RWPE1 (cell line): ENCODE measurements at places on chromosomes 12 and 14.

DNA sequence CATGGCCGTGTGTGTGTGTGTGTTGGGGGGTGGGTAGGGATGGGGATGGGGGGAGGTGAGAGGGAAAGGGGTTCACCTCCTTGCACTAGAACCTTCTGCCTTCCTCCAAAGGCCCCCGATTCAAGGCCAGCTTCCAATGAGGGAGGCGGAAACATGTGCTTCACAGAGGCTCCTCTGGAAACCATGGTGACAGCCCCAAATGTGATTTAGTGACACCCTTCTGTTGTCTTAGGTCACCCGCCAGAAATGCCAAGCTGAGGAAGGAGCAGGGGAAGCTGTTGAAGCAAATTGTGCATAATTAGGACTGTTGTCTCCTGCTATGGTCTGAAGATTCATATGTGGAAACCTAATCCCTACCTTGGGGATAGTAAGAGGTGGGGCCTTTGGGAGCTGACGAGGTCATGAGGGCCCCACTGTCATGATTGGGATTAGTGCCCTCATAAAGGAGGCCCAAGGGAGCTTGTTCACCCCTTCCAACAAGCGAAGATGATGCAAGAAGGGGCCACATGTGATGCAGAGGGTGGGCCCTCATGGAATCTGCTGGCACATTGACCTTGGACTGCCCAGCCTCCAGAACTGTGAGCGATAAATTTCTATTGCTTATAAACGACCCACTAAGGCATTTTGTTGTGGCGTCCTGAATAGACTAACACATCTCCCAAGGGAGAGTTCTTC, 95.2 kb downstream of the AACS start:
- no peak for DNase-seq

- DNase-seq = no peak
These were observed 1.8 kb upstream of the CDK17 start for GRCh38 chr12:96402061-96402460.

DNA sequence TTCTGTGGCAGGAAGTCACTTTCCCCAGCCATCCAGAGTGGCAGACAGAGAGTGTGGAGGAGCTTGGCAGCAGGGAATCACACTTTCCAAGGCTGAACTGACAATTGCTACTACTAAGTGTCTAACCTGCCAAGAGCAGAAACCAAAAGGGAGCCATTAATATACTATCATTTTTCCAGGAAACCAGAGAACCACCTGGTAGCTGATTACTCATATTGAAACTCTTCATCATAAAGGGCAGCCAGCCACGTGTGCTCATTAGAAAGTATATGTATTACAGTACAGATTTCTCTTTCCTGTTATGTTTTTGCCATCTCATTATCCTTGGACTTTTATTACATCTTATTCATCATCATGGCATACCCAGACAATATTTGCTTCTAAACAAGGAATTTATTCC, 374.9 kb downstream of the GXYLT1 start:
- DNase-seq = no peak

GRCh38 chr12:113882690-113883089, 83.4 kb downstream of the RBM19 start:
- DNase-seq = no peak

- no peak for DNase-seq
These were observed 23.0 kb upstream of the ACTN1 start for GRCh38 chr14:69002069-69002468.

GRCh38 chr12:78338054-78338785, 507.5 kb downstream of the NAV3 start:
- DNase-seq = no peak

- DNase-seq = no peak
These were observed 22.3 kb downstream of the ATP5MC2 start for GRCh38 chr12:53653595-53653994.

DNA sequence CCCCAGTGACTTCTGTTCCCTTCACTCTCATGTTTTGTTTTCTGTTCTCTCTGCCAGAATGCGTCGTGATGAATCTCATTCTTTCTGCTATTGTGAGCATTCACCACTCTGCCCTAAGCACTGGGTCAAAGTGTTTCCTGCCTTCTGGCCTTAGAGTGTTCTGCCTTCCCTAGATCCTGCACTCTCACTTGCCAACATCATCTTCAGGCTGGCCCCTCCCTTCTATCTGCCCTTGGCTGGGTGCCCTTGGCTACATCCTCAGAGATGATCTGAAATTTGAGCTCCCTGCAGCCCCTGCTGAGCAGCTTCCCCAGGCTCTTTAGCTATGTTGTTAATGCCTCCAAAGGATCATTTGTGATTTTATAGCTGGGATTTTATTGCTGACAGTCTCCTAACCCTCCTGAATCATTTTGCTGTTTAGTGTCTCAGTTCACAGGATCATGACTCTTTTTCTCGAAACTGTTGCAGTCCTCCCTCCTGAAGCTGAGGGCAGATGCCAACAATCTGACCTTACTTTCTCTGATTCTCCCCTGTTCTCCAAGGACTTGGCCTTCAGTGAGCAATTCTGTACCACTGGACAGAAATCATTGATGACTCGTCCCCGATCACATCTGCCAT, 4.5 kb downstream of the DHRS2 start:
- no peak for DNase-seq

DNA sequence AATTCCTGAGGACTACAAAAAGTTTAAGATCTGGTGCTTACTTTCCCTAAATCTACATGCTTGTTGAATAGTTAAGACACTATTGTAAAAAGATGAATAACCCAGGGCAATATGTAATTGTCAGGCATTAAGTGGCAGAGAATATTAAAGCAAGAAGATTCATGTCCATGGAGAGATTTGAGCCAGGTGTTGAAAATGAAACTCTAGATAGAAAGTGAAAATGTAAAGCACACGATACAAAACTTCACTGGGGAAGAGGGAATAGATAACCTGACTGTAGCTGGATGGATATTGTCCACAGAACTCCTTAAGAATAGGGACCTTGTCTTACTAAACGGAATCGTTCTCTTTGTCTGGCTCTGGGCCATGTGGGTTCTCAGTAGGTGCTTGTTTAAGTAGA, 5.0 kb downstream of the CAND1 start:
- DNase-seq = no peak

- no peak for DNase-seq
These were observed 14.3 kb upstream of the RIN3 start for GRCh38 chr14:92499234-92499633.

DNA sequence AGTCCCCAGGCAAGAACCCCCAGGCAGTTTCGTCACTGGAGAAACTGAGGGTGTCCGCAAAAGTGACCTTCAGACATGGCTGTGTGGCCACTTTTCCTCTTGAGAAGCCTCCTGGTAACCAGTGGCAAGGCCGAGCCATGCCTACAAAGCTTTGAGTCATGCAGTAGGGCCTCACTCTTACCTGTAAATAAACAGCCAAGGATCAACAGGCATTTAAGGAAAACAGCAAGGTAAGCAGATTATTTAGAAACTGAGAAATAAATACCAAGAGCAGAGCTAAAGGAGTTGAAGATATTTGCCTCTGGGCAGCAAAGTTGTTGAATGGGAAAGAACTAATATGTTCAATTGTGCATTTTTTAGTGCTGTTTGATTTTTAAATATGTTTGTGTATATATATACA, 141.0 kb upstream of the BCL2L14 start:
- DNase-seq = no peak

DNA sequence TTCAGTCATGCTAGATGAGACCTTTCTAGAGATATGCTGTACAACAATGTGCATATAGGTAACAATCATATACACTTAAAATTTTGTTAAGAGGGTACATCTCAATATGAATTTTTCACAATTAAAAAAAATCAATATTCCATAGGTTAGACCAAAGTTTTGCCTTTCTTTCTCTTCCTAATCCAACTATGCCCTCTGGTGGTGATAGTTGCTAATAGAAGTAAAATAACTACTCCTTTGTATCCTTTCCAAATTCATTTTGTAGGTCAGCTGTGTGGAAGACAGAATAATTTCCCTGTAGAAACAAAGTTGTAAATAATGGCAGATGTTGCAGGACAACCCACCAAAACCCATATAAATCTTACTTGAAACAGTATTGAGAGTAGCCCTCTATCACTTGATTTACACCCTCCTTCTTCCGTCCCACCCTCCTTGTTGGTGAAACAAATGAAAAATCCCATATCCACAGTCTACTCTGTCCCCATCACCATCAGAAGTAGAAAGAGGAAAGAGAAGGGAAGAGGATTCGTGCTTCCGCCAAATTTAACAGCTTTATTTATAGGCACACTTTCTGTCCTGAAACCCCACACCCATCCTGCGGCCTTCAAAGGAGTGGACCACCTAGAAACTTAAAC, 34.2 kb upstream of the KICS2 start:
- peak; percentile 46 for DNase-seq

DNA sequence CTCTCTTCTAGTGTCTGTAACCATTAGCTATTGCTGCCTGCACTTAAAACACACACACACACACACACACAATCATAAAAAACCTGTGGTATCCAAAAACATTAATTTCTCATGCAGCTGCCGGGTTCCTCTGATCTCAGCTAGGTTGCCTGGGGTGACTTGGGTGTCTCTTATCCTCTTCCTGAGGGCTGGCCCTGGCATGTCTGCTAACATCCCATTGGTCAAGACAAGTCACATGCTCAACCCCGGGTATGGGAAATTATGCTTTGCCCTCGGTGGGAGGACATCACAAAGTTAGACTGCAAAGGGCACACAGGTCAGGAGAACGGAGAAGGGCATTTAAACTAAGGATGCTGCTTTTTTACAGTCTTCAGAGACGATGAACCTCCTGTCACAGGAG, 55.7 kb downstream of the TRPV4 start:
- DNase-seq = peak; percentile 92

GRCh38 chr12:51823875-51824565, 24.5 kb downstream of the FIGNL2 start:
- DNase-seq = peak; percentile 53

GRCh38 chr12:47349137-47350061, 269.6 kb upstream of the AMIGO2 start:
- no peak for DNase-seq

DNA sequence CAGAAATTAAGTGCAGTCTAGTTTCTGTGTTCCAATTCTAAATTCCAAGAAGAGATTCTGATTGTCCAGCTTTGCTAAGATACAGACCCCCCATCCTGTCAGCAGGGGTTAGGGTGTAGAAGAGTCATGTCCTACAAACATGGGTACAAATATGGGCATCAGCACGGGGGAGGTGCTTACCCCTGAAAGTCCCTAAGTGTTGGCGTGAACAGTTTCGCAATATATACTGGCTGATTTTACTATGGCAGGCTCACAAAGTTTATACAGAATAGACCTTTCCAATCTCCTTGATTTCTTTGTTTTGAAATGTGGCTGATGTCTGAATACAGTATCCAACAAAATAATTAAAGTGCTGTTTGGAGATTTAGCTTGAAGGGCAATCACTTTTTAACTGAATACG, 71.6 kb upstream of the PPM1H start:
- DNase-seq = no peak

- no peak for DNase-seq
These were observed 34.9 kb downstream of the ETV6 start for GRCh38 chr12:11684393-11684792.

DNA sequence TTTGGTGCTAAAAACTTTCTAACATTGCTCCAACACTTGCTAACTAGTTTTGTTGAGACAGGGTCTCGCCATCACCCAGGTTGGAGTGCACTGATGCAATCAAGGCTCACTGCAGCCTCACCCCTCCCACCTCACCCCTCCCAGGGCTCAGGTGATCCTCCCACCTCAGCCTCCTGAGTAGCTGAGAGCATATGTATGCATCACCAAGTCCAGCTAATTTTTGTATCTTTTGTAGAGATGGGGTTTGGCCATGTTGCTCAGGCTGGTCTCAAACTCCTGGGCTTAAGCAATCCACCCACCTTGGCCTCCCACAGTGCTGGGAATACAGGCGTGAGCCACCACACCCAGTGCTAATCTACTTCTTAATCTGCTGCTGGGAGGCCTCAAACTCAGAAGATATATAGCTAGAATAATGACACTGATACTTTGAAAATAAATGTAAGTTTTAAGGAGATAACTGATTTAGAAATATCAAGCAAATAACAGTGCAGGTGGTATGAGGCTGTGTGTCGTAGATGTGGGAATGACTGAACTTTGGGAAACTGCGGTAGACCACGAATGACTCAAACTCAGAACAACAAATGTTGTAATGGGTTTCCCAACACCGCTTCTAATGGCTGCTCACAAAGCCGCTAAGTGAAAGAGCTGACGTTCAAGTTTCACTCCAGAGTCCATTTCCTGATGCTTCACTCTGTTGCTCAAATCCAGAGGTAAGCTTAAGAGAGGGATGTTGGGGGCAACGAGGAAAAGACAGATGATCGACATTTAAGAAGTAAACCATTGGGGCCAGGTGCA, 10.0 kb downstream of the TMCC3 start:
- peak; percentile 62 for DNase-seq

- DNase-seq = no peak
These were observed 14.2 kb downstream of the FKBP3 start for GRCh38 chr14:45120096-45120495.

- peak; percentile 85 for DNase-seq
These were observed 1.2 kb downstream of the DNAAF2 start for GRCh38 chr14:49633640-49634546.

GRCh38 chr12:111330800-111331752, 37.8 kb downstream of the PHETA1 start:
- DNase-seq = peak; percentile 59

DNA sequence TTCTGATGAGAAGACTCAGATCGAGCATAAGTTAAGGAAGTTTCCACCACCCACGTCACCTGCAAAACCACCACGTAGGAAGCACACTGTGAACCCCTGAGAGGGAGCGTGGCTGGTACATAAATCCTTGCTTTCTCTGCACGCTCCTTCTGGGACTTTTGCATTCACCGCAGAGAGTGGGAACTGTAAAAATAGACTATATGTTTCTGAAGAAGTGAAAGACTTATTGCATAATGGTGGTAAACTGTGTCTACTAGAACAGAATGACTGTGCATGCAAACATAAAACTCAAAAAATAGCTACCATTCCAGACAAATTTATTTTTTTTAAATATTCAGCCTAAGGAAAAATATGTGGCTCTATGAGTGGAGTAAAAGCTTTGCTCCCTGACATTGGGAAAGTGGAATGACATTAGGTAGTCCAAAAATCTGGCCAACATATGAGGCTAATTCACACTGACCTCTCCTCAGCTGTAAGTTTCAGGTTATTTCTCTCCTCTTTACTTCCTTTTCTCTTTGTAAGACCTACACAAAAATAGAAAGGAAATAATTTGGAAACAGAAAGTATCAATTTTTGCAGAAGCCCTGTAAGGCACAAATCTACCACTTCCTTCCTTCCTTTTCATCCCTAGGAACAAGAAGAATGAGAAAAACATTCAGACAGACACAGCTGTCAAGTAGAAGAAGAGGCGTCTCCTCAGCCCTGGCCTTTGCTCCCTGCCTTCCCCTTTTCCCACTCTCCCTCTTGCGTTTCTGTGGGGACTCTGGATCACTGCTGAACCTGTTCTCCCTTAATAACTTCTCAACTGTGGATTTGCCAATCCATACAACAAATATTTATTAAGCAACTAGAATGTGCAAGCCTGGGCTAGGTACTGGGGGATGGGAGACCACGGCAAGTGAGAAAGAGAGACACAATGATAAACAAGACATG, 264.3 kb upstream of the FOXN3 start:
- no peak for DNase-seq

DNA sequence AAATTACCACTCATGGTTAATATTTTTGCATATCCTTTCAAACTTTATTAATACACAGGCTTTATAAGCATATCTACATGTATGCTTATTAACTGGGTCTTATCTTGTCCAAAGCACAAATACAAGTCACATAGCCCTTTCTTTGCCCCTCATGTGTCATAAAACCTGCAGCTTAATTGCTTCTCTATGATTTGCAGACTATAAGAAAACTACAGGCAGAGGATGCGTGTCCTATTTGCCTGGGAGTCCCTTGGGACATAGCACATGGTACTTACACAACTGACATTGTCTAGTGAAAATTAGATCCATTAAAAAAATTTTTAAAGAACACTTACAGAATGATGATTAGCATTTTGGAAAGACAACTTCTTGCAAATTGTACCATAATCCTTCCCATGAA, 190.5 kb upstream of the PLEKHA5 start:
- no peak for DNase-seq
